CD4-positive, alpha-beta T cell treated with Interleukin-17A for 1 hour (primary cell): ENCODE measurements at places on chromosomes 6 and 20.

GRCh38 chr6:106508834-106509233, 120.5 kb downstream of the RTN4IP1 start:
- no peak for DNase-seq

DNA sequence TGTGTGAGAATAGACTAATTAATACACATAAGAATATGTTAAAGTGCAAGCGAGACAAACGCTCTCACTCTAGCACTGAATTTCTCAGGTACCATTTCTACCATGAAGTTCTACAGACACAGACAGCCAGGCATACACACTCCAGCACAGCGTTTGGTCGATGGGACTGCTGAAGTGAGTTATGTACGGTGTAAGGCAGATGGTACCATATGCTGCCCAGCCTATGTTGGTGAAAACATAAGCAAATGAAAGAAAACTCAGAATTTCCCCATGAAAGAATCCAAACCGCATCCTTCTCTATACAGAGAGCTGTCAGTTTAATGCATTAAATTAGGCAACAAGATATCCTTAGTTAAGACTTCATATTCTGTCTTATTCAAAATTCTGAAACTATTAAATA, 34.9 kb downstream of the AGPAT4 start:
- no peak for DNase-seq

GRCh38 chr6:14645841-14646240, 528.3 kb downstream of the CD83 start:
- no peak for DNase-seq

GRCh38 chr20:52402950-52403349, 211.4 kb upstream of the ZFP64 start:
- peak; percentile 35 for DNase-seq

DNA sequence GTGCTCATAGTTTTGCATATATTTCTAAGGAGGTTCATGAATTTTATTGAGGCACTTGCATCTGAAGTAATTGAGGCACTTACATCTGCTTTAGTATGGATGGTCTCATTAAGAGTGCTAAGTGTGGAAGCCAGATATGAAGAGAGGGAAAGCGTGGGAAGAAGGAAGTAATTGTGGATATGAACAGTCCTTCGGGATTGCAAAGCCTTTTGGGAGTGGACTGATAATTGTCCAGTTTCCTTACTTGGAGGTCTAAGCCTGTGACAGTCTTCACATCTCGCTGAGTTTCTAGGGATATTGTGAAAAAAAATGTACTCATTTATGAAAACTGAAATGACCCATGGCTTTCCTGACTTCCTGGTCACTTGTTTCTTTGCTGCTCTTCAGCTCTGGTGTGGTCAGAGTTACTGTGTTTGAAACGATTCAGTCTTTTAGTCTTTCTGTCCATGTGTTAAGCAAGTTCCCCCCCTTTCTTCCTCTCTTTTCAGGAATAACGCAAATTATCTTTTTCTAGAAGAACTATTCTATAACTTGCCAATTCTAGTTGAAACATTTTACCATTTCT, 137.3 kb downstream of the ZFAND3 start:
- DNase-seq = no peak

GRCh38 chr6:170296746-170297575, 6.1 kb upstream of the DLL1 start:
- DNase-seq = no peak

DNA sequence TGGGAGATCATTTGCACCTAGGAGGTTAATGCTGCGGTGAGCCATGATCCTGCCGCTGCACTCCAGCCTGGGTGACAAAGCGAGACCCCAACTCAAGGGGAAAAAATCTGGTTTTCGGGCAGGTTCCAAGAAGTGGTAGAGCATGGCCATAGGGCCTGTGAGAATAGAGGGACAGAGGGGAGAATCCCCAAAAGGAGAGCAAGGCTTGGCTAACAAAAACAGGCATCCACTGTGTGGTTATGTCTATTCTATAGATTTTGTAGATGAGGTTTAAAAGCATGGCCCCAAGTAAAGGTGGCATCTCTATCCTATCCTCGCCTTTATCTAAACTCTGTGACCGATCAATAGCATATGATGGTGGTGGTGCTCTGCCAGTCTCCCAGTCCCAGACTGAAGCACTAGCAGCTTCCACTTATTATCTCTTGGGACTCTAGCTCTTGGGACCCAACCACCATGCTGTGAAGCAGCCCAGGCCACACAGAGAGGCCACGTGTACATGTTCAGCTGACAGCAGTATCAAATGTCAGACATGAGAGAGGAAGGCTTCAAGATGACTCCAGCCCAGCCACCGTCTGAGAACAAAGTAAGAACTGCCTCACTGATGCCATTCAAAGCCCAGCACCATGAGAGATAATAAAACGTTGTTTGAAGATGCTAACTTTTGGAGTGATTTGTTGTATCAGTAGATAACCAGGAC, 27.7 kb downstream of the EIF2S2 start:
- no peak for DNase-seq

DNA sequence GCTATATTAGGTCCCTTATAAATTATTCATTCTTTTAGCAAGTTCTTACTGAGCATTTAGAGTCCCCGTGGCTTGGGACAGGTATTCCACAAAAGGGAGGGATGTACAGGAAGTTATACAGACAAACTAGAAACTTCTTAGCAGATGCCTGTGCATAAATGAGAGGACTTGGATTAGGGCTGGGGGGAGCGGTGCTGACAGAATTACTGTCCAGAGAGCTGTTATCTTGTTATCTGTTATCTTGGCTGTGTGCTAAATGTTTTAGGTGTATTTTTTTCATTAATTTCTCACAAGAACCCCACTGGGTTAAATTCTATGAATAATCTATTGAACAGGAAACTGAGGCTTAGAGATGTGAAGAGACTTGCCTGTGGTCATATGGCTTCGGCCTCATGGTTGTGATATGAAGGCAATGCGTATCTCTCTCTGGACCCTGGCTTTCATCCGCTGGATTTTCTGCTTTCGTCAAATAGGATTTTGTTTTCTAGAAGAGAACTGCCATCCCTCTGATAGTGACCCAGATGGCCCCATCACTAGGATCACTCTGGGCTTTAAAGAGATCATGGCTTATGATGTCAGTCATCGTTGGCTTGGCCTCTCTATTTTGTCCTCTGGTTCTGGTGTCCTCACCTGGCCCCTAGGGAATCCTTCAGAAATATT, 32.3 kb upstream of the RREB1 start:
- DNase-seq = no peak

DNA sequence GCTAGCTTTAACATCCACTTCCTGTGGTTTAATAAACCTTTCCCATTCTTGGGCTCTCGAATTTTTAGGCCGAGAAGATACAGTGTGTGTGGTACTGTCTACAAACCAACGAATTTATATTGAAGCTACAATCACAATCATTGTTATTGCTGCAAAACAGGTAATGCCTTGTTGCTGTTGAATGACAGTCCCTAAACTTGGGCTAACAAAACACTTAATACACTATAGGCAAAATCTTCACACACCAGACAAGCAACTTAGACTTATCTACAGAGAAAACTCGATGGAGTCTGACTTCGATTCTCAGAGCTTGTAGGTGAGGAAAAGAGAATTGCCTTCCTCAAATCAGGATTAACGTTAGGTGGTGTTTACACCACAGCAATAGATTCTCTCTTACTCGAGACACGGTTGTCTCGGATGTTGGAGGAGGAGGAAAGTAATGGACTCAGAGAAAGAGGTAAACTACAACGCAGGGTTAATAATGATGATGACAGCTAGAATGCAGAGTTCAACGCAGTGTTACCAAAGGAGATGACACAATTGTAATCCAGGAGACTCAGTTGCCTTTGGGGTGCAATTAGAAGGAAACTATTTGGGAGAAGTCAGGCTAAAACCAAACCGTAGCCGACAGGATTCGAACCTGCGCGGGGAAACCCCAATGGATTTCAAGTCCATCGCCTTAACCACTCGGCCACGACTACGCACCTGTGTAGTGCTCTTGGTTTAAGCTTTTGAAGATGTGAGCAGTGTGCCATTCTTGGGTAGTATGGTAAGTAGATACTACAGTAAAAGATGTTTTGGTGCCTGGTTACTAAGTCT, 32.5 kb upstream of the ZNF184 start:
- DNase-seq = peak; percentile 82

GRCh38 chr6:44829836-44830235, 442.3 kb downstream of the CDC5L start:
- DNase-seq = peak; percentile 18

GRCh38 chr20:16364320-16364687, 208.9 kb downstream of the KIF16B start:
- no peak for DNase-seq

DNA sequence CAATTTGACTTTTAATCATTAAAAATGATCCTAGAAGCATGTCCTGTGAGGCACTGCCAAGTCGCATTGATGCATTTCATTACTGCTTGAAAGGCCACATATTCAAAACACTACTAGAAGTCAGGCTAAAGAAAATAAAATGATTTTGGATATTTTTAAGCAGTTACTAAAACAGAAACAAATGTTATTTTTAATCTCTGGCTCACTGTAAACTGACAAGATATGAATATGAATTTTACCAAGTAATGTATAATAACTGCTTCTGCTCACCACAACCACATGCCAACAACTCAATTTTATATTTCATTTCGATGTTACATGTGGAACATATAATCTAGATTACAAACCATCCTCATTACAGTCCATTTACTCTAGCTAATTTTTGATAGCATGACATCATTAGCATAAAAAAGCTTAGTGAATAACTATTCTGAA, 90.6 kb downstream of the ATXN1 start:
- no peak for DNase-seq

- DNase-seq = no peak
Measured at GRCh38 chr6:33021917-33022316, 12.5 kb upstream of the HLA-DOA start.

DNA sequence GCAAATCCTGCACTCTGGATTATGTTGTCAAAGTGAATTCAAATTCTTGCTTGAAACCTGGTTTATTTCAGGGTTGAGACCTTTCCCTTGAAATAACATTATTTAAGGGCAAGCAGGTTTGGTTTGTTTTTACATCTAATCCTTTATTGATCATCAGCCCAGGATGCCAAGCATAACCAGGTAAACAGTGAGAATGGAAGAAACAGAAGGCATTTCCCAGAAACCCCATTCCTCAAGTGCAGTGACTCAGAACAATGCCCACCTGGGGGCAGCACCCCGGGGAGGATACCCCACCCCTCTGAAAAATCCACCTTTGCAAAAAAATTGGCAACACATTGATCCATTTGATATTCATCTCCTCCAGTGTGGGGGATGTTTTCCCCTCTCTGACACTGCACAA, 32.5 kb downstream of the POFUT1 start:
- no peak for DNase-seq

DNA sequence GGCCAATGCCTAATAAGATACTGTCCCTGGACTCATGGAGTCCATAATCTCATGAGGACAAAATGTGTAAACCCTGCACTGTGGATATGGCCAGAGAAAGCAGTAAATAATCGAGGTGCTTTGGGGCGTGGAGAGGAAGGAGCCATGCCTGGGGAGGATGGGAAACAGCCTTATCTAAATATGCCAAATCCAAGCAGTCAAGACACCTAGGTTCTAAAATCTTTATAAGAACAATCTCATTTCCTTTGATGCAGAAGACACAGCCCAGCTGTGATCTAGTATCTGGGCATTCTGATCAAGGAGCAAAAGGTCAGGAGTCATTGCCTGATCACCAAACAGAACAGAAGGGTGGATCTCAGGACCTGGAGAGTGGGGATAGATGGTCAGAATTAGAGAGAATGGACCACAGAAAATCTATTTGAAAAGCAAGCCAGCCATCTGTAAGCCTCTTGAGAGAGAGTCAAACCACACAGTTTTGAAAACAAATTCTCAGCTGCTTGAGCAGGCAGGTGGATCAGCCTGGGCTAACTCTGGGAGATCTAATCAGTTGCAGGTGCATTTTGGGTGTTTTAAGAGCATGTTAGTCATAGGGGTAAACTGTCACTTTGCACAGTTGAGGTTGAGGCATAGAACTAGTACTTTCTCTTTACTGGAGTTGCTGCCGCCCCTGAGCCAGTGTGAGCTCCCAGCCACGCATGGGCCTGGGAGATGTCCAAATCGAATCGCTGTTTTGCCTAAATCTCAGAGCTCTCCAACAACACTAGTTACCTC, 130.8 kb upstream of the TNFAIP3 start:
- peak; percentile 56 for DNase-seq

DNA sequence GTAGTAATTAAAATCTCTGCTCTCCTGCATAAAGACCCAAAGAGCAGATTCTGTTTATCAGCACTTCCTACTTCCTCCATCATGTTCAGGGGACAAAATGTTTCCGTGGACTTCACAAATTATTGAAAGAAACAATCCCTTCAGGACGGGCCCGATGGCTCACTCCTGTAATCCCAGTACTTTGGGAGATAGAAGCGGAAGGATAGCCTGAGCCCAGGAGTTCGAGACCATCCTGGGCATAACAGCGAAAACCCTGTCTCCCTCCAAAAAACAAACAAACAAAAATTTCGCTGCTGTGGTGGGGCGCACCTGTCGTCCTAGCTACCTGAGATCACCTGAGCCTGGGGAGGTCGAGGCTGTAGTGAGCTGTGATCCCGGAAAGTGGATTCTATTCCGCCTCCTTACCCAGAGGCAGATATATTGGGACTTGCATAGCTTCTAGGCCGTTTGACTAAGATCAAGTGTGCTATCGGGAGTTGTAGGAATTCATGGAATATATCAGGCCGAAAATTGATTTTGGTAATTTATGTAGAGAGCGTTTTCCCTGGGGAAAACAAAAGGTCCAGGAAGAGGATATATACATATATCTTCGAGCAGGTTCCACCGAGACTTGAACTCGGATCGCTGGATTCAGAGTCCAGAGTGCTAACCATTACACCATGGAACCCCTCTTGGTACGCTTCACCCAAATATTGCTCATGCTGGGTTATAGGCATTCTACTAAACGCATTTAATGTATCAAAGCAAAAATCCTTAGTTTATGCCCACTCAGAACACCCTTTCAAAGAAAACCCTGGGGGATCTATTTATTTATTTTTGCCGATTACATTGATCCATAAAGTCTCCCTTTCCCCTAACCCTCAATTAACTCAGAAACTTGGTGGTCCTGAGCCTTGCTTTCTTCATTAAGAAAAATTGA, 74.5 kb upstream of the ZNF184 start:
- no peak for DNase-seq

GRCh38 chr6:9801249-9801754, 613.6 kb downstream of the TFAP2A start:
- no peak for DNase-seq

DNA sequence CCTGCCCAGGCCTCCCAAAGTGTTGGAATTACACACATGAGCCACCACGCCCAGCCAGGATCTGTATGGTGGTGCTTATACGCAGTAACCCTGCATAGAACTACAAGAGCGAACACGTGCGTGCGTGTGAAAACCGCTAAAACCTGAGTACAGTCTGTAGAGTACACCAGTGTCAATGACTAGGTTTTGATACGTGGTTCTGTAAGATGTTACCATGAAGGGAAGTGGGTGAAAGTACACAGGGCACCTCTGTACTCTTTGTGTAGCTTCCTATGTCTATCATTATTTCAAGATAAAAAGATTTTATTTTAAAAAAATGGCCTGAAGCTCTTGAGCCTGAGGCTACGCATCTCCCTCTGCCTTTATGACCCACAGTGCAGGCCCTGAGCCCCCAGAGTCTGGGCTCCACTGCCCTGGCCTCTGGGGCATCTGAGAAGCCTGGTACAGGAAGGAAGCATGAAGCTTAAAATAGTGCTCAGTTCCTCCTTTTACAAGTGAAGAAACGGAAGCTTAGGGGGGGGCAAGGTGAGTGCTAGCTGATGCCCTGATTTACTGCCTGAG, 21.6 kb downstream of the LY86 start:
- peak; percentile 52 for DNase-seq

- peak; percentile 78 for DNase-seq
Measured at GRCh38 chr6:26158581-26159356, 71.5 kb downstream of the HFE start.
